ENCODE measurements at places on chromosomes 4 and X.

DNA sequence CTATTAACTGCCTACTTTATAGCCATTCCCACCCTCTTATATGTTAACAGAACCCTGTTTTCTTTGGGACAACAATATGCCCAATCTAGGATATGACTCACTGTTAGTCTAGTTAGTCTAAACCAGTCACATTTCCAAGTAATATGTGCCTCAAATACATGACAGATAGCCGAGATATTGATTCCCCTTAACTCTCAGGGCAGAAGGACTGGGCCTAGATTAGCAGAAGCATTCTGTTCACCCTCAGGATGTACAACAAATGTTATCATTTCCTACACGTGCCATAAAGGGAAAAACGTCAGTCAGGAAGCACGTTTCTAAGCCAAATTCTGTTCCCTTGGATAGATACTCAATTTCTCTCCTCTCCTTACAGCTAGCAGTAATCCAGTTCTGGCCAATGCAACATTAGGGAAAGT, 114.1 kb downstream of the SLC10A7 start:
- DNase-seq = peak; percentile 34

DNA sequence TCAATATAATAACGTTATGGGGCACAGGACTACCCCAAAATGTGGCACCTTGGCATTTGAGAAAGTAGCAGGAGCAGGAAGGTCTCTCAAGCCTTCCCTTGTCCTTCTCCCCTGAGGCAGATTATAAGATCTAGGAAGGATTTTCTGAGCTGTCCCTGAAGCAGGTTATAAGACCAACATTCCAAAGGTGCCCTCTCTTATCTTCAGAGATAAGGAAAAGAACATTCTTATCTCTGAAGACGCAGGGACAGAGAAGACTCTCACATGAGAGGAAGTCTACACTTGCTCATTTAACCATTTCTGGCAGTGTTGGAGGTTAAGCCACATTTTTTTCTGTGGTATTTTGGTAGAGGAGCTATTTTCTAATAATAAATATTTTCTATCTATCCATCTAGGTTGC, 437.9 kb upstream of the MAOA start:
- no peak for DNase-seq

- DNase-seq = no peak
Measured at GRCh38 chrX:455673-456072, 69.0 kb upstream of the PPP2R3B start.

DNA sequence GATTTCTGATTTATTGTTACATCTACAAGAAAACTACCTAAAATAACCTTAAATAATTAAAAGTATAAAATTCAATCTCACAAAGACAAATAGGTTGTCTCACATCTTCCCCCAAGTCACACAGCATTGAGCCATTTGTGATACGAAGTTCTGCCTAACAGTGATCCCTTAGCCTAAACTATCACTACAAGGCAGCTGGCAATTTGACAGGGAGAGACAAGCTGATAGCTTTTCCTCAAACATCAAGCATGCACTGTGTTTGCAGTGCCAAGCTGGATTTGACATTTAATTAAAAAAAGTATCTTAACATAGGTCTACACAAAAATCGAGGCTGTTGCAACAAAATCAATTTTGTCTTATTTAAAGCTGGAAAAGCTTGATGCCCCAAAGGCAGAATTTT, 464.7 kb upstream of the TRAM1L1 start:
- no peak for DNase-seq

- no peak for DNase-seq
Measured at GRCh38 chr4:79455216-79455615, 47.2 kb upstream of the GK2 start.

DNA sequence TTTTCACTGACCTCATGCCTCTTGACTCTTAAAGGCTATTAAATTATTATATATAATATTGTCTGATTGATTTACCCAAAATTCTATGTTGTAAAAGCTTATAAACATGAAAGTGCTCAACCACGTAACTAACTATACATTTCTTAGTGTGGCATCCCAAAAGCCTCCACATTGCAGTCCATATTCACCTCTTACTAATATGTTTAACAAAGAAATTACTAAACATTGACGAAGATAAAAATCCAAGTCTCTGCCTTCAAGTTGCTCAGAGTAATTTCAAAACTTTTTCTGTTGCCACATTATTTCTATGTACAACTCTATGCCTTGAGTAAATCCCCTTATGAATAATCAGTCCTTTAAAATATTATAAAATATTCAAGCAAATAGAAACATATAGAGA, 14.4 kb downstream of the DDIT4L start:
- DNase-seq = no peak

DNA sequence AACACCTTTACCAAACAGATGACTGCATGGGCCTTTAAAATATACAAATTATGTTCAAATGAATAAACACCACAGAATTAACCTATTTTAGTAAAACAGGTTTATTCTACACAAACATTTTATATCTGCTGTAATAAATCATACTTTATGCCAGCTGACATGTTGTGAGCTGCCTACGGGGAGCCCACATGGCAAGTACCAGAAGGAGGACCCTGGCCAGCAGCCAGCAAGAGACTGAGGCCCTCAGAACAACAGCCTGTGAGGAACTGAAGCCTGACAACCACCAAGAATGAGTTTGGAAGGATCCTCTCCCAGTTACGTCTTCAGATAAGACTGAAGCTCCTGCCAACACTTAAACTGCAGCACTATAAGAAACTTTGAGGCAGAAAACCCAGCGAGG, 377.0 kb downstream of the PDGFC start:
- DNase-seq = no peak
